ENCODE measurements at places on chromosomes 6 and 20.

GRCh38 chr6:46473881-46474280, 17.4 kb downstream of the RCAN2 start:
- DNase-seq: no peak

DNA sequence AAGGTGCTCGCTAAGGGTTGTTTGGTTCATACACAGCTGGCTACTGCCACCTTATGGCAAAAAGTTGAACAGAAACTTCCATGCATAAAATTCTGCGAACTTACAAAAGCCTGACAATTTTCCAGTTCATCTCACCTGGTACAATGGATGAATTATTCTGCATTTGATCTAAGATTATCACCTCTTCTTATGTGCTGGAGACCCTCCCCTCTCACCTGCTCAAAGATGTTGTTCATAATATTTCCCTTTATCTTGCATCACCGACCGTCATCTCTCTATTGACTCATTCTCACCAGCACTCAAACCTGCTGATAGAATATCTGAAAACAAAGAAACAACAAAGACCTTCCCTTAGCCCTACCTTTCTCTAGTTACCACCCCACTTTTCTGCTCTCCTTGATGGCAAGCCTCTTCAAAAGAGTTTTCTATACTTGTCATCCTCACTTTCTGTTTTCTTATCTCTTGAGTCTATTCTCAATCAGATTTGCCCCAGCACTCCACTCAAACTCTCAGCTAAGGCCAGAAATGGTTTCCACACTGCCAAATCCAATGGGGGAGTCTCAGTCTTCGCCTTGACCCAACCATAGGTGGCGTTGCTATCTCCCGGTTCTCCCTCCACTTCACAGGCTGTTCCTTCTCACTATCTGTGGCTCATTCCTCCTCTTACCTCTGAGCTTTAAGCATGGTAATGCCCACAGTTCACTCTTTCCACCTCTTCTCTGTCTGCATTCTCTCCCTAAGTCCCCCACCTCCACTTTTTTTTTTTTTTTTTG, 25.8 kb downstream of the SNRNP48 start:
- no peak for DNase-seq

GRCh38 chr20:17773619-17774018, 73.9 kb downstream of the BANF2 start:
- DNase-seq: no peak

GRCh38 chr6:32472781-32473375, 33.2 kb downstream of the HLA-DRA start:
- no peak for DNase-seq

- no peak for DNase-seq
Observed at GRCh38 chr20:49937027-49937929, 1.1 kb downstream of the RNF114 start.

DNA sequence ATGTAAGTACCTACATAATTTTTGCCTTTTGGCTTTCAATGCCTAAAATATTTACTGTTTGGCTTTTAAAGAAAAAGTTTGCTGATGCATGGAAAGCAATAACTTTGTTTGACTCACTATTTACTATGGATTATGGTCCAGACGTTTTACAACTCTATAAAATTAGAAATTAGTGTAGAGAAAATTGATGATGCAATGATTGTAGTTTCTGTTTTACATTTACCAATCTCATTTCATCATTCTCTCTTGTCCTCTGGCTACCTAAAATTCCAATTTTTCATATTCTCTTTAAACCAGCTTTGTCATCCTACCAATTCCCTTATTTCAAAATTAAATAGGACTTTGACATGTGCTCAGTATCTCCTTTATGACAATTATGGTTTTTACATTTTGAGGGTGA, 131.0 kb downstream of the IMPG1 start:
- DNase-seq: no peak

DNA sequence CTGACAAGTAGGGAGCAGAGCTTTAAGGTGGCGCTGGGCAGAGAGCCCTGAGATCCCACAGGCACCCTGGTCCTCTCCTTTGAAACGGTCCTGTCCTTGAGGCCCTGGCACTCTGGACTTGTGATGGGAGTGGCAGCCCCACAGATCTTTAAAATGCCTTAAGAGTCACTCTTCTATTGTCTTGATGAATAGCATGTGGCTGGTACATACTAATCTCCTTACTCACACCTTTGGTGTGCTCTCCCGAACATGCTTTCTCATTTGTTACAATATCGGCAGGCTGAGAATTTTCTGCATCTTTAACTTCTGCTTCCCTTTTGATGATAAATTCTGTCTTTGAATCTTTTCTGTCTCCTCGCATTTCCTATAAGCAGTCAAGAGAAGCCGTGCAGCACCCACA, 333.8 kb downstream of the TFAP2A start:
- no peak for DNase-seq

GRCh38 chr20:16128538-16129106, 444.6 kb downstream of the KIF16B start:
- DNase-seq: no peak

DNA sequence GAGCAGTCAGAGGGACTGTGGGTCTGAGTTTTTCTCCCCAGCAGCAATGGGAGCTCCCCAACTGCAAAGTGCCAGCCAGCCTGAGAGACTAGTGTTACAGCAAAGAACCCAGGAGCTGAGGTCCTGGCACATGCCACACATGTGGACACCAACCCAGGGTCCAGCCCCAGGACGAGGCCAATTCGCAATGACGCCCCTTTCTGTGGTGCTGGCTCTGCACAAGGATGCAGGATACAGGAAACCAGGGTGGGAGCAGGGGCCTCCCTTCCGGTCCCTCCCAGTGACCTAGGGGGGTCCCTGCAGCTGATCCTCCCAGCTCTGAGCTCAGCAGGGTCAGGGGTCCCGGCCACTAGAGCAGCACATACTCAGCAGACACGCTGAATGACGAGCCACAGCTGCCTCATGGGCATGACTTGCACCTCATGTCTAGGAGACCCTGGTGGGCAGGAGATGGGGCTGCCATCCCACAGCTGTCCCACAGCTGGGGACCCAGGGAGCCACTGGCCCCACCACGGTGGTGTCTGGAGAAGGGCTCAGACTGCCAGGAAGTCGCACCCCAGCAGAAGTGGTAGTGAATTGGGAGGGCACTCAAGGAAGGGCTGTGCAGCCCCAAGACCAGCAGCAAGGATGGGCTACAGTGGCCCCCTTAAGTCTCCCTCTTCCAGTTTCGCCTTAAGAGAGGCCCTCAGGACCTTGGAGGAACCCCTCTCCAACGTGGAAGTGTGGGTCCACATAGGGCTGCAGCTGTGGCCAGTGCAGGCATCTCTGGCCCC, 3.6 kb downstream of the ARFRP1 start:
- DNase-seq: no peak

- DNase-seq: no peak
Observed at GRCh38 chr20:4632876-4633275, 88.8 kb upstream of the PRND start.
